ENCODE measurements at places on chromosomes 5 and 9.

- DNase-seq: no peak
These were observed 47.7 kb downstream of the MTMR12 start for GRCh38 chr5:32264957-32265572.

- DNase-seq: no peak
These were observed 355.4 kb upstream of the PRR16 start for GRCh38 chr5:120108586-120109248.

DNA sequence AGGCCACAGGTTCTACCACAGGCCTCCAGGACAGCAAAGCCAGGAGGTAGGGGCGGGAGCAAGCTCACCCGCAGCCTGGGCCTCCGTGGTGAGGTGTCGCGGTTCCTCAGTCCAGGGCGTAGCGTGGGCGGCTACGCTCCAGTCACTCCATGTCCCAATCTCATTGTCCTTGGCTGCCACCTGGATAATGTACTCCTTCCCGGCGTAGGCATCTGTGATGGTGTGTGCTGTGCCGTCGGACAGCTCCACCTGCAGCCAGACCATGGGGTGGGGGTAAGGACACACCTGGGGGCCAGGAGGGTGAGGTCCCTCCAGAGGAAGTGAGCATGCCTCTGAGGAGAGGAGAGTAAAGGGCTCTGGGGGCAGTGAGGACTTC is 29.8 kb upstream of the ENHO start:
- DNase-seq: no peak

GRCh38 chr9:82124090-82124489 is 135.5 kb downstream of the SPATA31D1 start:
- DNase-seq: peak; percentile 70

- no peak for DNase-seq
These were observed 39.1 kb upstream of the RASGRF2 start for GRCh38 chr5:80921026-80921425.

DNA sequence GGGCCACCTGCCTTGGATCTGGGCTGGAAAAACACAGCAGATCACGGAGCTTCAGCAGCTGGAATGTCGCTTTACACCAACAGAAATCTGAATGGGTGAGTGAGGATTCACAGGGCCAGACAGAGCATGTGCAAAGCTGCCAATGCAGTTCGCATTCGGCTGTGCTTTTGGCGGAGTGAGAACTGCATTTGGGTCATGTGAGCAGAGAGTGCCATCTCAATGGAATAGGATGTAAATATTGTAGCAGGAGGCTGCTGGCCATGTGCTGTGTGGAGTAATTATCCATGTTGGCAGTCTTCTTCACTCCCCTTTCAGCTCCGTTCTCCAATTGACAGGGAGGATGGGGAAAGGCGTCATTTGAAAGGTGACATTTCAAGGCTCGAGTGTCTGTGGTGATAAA is at the start of gene ANKRD55:
ANKRD55 (minus strand) TSS at position 101 of the 400 bp plus-strand sequence. CDS start 417 bp downstream, outside the sequence.
- no peak for DNase-seq

DNA sequence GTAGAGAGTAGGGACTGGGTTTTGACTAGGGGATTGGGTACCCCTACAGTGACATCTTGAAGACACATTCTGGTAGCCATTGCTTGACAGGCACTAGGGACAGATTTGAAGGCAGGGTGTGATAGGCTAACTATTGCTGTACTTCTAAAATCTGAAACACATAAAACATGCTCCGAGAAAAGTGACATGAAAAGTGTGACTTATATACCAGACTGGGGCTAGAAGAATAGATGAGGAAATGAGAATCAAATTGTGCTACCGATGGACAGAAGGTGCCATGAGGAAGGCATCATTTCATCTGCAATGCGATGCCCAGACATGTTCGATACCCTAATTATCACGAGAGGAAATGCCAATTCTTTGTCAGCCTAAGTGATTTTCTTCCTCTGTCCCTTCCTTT is 475.8 kb downstream of the SPOCK1 start:
- no peak for DNase-seq

- DNase-seq: no peak
These were observed 7.4 kb downstream of the RETREG1 start for GRCh38 chr5:16609412-16609811.

DNA sequence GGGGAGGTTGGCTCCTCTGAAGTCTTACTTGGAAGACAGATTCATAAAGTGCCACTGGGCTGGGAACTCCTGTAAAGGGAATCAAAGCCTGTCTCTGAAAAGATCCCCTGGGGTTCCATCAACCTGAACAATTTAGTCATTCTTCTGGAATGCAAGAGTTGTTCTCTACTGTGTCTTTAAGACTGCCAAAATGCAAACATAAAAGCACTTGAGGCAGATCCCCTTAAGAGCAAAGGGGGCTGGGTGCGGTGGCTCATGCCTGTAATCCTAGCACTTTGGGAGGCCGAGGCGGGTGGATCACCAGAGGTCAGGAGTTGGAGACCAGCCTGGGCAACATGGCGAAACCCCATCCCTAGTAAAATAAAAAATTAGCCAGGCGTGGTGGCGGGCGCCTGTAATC is 16.7 kb downstream of the CDKN2AIPNL start:
- no peak for DNase-seq

DNA sequence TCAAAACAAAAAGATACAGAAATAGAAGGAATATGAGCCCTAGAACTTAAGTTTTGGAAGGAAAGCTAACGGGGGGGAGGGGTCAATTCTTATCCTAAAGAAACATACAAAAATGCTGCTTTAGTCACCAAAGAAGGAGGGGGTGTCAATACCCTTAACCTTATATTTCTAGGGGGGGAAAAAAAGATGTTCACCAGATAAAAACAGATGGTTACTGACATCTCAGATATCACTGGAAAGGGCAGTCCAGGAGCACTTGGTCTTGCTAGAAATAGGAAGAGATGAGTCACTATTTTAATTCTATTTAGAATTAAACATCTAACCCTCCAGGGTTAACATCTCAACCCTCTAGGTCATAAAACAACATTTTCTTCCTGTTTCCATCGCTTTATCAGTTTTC is 1.7 kb downstream of the DIAPH1 start:
- no peak for DNase-seq

- no peak for DNase-seq
These were observed 53.8 kb upstream of the EDIL3 start for GRCh38 chr5:84438456-84438855.

DNA sequence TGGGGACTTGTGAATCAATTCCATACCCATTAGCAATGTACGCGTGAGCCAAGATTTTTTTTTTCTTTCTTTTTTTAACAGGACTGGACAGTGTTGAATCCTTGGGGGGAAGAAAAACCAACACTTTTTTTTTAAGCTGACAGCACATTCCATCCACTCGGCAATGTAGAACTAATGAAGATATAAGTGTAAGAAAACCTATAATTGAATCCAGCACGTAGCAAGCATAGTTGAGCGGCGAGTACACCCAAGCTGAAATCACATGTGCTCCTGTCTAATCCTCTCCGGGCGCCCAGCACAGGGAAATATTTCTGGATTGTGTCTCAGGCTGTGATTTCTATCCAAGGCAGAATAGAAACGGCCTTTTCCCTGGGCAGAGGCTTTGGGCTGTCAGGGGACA is 118.2 kb downstream of the BOD1 start:
- no peak for DNase-seq

- no peak for DNase-seq
These were observed 75.1 kb downstream of the MROH2B start for GRCh38 chr5:40995801-40996586.

DNA sequence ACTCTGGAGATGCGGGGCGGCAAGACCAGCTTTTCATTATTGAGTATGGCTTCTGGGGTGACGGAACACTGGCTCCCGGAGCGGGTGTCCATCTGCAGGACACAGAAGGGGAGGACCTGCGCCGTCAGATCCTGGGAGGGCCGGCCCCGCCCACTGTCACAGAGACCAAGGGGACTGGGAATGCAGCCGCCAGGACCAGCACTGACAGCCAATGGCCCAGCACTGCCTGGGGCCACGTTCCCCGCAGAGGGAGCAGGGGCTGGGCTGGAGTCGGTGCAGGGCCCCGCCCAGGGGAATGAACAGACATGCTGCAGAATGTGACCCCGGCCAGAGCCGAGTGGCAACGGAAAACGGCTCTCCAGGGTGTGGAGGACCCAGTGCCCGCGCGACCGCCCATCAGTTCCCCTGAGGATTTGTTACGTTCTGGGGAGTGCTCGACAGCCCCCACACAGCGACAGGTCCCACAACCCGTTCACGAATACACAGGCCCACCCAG is at the start of gene ZDHHC11:
ZDHHC11 (minus strand) TSS at position 476 of the 496 bp plus-strand sequence; CDS start at position 92, 384 bp downstream.
- DNase-seq: no peak

DNA sequence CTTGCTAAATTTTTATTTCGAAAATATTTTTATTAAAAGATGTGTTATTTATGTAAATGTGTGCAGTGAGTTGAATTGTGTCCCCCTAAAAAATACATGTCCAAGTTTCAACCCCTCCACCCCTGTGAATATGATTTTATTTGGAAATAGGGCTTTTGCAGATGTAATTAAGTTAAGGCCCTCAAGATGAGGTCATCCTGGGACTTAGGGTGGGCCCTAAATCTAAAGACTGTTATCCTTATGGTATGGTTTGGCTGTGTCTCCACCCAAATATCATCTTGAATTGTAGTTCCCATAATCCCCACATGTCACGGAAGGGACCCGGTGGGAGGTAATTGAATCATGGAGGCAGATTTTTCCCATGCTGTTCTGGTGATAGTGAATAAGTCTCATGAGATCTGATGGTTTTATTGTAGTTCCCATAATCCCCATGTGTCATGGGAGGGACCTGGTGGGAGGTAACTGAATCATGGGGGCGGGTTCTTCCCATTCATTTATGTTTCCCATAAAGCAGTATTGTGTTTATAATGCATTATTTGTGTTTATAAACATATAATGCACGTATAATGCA is 1.5 kb upstream of the TMED7 start:
- no peak for DNase-seq

GRCh38 chr5:112142769-112143270 is 276.3 kb downstream of the EPB41L4A start:
- DNase-seq: no peak

DNA sequence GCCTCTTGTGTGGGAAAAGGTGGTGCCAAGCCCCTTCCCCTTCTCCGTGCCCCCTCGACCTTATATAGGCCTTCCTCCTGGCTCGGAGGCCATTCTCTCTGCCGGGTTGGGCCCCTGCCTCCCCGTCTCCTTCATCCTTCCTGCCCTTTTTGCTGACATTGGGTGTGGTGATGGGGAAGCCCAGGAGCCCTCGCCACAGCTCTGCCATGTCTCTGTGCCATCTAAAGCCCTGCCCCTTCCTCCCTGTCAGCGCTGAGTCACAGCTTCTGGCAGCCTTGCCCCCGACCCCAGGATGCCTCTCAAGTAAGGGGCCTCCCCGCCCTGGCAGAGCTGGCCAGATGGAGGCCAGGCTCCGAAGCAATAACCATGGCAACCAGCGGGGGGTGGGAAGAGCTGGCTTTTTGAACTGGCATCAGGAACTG is 30.4 kb downstream of the JADE2 start:
- no peak for DNase-seq

- peak; percentile 89 for DNase-seq
These were observed 195.3 kb upstream of the KLF9 start for GRCh38 chr9:70609542-70610286.

DNA sequence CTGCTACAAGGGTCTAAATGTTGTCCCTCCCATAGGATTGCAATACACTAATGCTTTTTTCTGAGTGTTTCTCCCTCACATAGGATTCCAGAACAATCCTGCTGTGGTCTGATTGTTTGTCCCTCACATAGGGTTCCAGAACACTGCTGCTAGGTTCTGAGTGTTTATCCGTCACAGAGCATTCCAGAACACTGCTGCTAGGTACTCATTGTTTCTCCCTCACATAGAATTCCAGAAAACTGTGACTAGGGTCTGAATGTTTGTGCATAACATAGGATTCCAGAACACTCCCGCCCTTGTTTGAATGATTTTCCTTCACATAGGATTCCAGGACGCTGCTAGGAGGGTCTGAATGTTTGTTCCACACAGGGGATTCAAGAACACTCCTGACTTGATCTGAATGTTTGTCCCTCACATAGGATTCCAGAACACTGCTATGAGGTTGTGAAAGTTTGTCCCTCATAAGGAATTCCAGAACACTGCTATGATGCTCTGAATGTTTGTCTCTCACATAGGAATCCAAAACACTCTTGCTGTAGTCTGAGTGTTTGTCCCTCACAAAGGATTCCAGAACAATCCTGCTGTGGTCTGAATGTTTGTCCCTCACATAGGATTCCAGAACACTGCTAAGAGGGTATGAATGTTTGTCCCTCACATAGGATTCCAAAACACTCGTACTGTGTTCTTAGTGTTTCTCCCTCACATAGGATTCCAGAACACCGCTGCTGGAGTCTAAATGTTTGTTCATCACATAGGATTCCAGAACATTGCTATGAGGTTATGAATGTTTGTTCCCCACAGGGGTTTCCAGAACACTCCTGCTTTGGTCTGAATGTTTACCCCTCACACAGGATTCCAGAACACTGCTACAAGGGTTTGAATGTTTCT is 213.5 kb downstream of the FOXD4L6 start:
- DNase-seq: no peak

- no peak for DNase-seq
These were observed 67.9 kb upstream of the TTC23L start for GRCh38 chr5:34771076-34771475.

- no peak for DNase-seq
These were observed 20.6 kb downstream of the NSD1 start for GRCh38 chr5:177154003-177154643.

DNA sequence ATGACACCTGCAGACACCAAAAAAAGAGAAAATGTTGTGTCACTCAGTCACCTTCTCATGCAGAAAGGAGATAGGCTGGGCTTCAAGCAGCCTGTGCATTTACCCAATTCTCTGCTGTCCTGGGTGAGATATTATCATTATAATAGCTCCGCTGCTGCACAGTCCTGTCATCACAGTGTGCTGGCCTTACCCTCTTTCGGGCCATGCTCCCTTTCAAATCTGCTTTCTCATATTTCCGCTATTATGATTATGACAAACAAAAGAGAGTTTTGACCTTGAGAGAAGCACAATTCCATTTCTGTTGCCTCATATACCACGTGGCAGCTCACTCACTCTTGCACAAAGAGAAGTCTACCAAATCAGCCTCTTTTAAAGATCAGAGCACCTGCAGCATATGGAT is 1350.1 kb upstream of the ACO1 start:
- no peak for DNase-seq

GRCh38 chr5:169707686-169708085 is 70.6 kb downstream of the DOCK2 start:
- DNase-seq: no peak

DNA sequence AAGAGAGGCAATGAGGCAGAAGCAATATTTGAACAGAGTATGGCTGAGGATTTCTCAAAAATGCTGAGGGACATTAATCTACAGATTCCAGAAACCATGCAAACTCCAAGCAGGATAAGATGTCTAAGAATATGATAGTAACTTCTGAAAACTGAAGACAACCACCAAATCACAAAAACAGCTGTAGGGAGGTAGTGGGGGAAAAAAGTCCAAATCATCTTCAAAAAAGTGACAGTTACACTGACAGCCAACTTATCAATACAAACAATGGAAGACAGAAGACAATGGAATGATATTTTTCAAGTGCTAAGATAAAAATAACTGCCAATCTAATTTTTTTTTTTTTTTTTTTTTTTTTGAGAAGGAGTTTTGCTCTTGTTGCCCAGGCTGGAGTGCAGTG is 30.5 kb downstream of the CMYA5 start:
- no peak for DNase-seq

- DNase-seq: no peak
These were observed 117.8 kb downstream of the FGF18 start for GRCh38 chr5:171537070-171537849.

GRCh38 chr9:79799691-79800335 is 228.0 kb downstream of the TLE4 start:
- DNase-seq: no peak

- DNase-seq: no peak
These were observed 144.6 kb upstream of the PITX1 start for GRCh38 chr5:135178476-135179155.
